ENCODE measurements at places on chromosomes 6 and 20.

GRCh38 chr20:35444226-35444625, 6.2 kb upstream of the GDF5 start:
- no peak for DNase-seq

DNA sequence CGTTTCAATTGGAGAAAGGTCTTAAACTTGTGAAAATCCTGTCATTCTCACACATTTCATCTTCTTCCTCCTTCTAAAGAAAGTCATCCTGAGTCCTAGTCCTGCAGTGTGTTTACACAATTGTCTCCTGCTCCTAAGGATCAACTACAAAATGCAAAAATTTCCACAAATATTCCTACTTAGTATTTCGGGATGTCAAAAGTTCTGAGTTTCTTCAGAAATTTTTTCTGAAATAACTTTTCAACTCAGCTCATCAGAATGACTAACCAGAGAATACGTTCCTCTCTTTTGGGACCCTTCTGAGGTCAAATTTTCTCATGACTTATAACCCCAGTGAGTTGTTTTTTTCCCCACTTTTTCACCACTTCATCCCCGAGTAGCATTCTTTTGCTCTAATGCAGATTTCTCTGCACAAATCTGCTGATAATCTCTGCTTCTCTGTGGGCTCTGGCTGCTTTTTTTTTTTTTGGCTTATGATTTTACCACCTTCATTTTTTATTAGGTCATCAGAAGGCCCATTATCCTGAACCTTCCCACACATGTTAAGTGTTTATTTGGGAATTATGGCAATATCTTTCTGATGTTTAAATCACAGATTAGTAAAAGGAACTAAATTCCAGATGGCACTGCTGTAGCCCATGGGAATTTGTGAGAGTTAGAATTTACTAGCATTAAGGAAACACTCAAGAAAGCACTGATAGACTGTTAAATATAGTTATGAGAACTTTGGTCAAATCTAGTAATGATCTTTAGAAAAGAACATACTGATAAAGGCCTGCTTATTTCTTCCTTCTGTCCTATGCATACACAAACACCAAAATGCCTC, 41.4 kb downstream of the MAP3K5 start:
- DNase-seq = no peak

GRCh38 chr20:2163312-2163711, 61.7 kb downstream of the STK35 start:
- no peak for DNase-seq

GRCh38 chr6:16239798-16240123, 1.4 kb downstream of the GMPR start:
- DNase-seq = no peak

GRCh38 chr20:55057779-55058415, 582.5 kb downstream of the DOK5 start:
- DNase-seq = no peak

- no peak for DNase-seq
Measured at GRCh38 chr20:58651559-58651945, 469 bp downstream of the STX16 start.

GRCh38 chr6:158003910-158004700, 22.4 kb downstream of the SYNJ2 start:
- DNase-seq = no peak

DNA sequence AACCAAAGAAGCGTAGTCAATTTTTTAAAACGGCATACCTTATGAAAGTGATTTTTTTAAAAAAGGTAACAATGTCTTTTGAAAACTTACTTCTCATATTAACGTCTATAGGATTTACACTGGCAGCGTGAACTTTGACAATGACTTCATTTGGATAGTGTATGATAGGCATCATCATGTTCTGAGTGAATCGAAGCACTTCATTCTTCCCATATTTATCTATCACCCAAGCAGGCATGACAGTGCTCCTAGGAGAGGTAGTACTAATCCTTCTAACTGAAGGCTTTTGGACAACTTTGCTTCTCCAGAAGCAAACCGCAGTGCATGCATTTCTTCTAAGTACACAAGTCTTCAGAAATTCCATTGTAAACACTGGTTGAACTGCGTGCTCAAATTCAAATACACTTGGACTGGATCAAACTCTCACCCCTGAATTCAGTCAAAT, 618 bp downstream of the RTN4IP1 start:
- DNase-seq = no peak
